ENCODE measurements at places on chromosomes 2 and 18.

DNA sequence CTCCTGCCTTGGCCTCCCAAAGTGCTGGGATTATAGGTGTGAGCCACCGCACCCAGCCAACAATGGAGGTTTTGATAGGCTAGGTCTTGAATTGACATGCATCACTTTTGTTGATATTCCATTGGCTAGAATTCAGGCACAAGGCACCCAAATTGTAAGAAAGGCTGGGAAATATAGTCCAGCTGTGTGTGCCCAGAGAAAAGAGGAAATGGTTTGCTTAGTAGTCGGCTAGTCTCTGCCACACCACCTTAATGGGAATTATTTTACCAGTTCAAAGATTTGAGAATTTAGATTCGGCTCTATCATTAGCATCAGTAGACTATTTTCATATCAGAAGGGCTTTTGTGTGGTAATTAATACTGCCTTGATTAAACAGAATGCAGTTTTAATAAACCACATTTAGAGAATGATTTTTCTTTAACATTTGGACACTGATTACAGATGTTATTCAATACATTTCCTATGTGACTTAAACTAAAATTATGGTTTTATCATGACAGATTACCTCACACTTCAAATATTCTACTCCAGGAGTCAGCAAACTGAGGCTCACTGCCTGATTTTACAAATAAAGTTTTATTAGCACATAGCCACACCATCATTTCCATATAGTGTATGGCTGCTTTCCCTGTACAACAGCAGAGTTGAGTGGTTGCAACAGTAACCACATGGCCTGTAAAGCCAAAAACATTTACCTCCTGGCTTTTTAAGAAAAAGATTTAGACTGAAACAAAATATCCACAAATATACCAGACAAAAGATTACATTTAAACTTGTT is 27.4 kb downstream of the DBI start:
- H3K4me1 ChIP-seq: no peaks in the 10 kb centered on the region
- no peak for DNase-seq
- H3K27me3 ChIP-seq: no peaks in the 10 kb centered on the region
- no peak overlapping the region for H3K4me3 ChIP-seq
- no peaks in the 10 kb centered on the region for H3K36me3 ChIP-seq
- H3K27ac ChIP-seq: no peak overlapping the region

DNA sequence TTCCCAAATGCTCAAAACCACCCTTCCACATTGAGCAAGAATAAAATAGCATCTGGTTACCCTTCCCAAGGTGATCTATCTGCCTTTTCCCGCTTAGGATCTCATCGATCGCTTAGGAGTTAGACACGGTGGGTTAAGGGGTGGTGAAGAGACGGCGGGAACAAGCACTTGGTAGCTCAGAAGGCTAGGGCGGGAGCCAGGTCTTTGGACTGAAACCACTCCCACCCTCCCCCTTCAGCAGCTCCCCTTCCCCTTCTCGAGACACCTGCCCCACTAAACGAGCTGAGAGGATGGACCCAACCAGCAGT is 513 bp downstream of the THOC1 start:
- DNase-seq: no peak
- H3K4me1 ChIP-seq: no peaks in the 10 kb centered on the region
- no peaks in the 10 kb centered on the region for H3K27me3 ChIP-seq
- H3K27ac ChIP-seq: peak overlapping the region; percentile 86
- peak overlapping the region; percentile 66 for H3K4me3 ChIP-seq

DNA sequence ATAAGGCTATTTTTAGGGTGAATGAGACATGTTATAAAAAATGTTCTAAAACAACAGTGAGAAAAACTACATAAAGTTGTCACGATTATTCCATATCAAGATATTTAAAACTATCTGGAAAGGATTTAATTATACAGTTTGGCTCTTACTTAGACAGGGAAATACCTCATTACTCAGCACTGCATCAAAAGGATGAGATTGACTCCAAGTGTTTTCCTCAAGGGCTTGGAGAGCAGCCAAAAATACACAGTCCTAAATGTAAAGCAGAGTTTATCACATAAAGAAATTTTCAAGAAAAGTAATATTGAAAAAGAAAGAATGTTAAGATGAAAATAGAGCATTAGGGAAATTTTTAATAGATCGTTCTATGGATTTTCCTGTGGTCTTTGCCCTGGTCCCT is 285.5 kb upstream of the NETO1 start:
- no peak overlapping the region for H3K4me3 ChIP-seq
- no peak overlapping the region for H3K27ac ChIP-seq
- H3K27me3 ChIP-seq: no peaks in the 10 kb centered on the region
- no peaks in the 10 kb centered on the region for H3K4me1 ChIP-seq
- no peaks in the 10 kb centered on the region for H3K36me3 ChIP-seq

DNA sequence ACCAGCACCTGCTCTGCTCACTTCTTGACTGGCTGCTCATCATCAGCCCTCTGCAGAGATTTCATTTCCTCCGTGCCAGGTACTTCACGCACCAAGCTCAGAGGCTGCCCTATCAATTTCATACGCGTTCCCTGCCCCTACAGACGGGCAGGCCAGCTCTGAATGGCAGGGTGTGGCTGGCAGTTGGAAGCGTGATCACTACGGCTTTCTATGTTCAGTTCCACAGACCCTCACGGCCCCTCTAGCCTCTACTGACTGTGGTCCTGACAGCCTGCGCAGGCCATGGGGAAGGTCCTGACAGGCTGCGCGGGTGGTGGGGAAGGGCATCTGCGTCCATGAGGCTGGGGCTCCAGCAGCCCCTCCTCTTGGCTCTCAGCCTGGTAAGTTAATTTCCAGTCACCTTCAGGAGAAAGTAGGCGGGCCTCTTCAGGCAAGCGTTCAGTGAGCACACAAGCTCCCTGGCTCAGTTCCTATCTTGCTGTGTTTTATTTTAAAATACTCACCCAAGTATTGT is 154.8 kb downstream of the ZNF236 start:
- H3K36me3 ChIP-seq: no peaks in the 10 kb centered on the region
- no peak overlapping the region for H3K27ac ChIP-seq
- H3K4me3 ChIP-seq: peak overlapping the region; percentile 24

GRCh38 chr2:161237392-161238264 is 70.6 kb upstream of the PSMD14 start:
- peaks cover 16% of the 10 kb centered on the region for H3K4me1 ChIP-seq
- H3K4me3 ChIP-seq: peak overlapping the region; percentile 56
- peaks cover 7% of the 10 kb centered on the region for H3K36me3 ChIP-seq

DNA sequence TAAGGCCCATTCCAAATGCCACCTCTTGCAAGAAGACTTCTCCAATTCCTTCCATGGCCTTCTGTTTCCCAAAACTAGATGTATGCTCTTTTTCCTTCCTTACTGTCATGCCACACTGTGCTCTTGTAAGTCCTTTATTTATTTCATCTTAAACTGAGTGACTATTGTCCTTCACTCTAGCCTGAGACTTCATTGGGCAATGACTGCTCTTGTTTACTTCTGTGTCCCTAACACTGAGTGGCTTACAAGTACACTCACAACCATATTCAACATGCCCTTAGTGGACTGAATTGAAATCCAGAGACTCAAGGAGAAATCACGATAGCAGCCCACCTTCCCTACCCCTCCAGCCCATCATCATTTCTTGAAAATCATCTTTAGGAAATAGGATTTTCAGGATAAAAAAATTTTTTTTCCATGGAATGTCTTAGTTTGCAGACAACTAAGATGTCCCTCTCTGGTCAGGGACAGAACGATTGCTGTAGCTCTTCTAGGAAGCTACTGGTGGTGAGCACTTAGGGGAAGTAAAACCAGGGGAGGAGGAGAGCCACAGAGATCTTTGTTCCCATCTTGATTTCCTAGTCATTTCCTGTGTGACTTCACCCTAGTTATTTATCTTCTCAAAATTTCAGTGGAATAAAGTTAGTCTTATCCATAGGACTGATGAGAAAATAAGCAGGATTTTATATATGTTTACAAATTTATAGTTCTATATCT is 80.7 kb downstream of the CYRIA start:
- H3K36me3 ChIP-seq: no peaks in the 10 kb centered on the region
- H3K27me3 ChIP-seq: no peaks in the 10 kb centered on the region
- no peak overlapping the region for H3K4me3 ChIP-seq
- no peak overlapping the region for H3K27ac ChIP-seq

GRCh38 chr2:3911882-3912455 is 208.6 kb downstream of the DCDC2C start:
- no peak overlapping the region for H3K27ac ChIP-seq
- no peaks in the 10 kb centered on the region for H3K27me3 ChIP-seq
- no peak overlapping the region for H3K4me3 ChIP-seq

DNA sequence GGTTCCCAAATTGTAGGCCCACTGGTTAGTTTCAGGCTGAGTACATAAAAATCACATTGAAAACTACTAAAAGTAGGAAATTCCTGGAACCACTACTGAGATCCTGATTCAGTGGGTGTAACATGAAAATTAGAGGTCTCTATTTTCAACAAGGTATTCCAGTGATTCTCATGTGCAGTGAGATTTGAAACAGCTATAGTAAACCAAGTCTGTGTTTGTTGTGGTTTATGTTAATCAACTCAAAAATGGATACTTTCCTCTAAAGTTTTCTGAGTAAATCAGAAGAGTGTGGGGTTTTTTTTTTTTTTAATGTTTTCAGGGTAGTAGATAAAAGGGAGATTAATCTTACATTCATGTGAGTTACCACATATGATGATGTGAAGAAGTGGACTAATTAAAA is 42.4 kb upstream of the LIMS1 start:
- no peaks in the 10 kb centered on the region for H3K27me3 ChIP-seq
- H3K27ac ChIP-seq: no peak overlapping the region
- no peaks in the 10 kb centered on the region for H3K4me1 ChIP-seq
- H3K36me3 ChIP-seq: peaks cover 54% of the 10 kb centered on the region
- no peak for DNase-seq

DNA sequence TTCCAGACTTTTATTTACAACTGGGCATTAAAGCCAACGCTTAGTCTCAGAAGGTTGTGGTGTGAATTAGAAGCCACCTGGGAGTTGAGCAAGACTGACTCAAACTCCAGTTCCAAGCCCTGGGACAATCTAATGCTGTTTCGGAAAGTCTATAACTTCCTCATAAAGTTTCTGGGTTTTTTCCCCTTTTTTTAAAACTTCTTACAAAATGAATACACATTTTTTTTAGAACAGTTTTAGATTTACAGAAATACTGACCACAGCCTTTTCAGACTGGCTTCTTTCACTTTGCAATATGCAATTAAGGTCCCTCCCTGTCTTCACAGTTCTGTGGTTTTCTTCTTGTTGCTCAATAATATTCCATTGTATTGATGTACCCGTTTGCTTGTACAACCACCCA is 115.9 kb upstream of the TWIST2 start:
- no peaks in the 10 kb centered on the region for H3K36me3 ChIP-seq
- no peak overlapping the region for H3K27ac ChIP-seq
- H3K4me3 ChIP-seq: no peak overlapping the region
- H3K4me1 ChIP-seq: peaks cover 7% of the 10 kb centered on the region
- DNase-seq: no peak
- no peaks in the 10 kb centered on the region for H3K27me3 ChIP-seq
